ENCODE measurements at places on chromosomes 16 and 17. TPM values are rescaled to one million over a fixed set of nuclear protein-coding genes. Genes with fewer than 3 reads are reported as not detected.

Gene PLK1
- polyA plus RNA-seq: 21.2 TPM

Gene SEZ6L2
- polyA plus RNA-seq: 1.5 TPM

Gene KCNJ12
- polyA plus RNA-seq: 0.04 TPM

Gene IRX6
- not detected for polyA plus RNA-seq

Gene NGFR
- polyA plus RNA-seq: 3.1 TPM

Gene CCL11
- not detected for polyA plus RNA-seq

Gene YBX2
- 0.05 TPM for polyA plus RNA-seq

Gene ARL5C
- not detected for polyA plus RNA-seq

- H3K27me3 ChIP-seq: peaks cover 7% of the 10 kb centered on the region
- no peak overlapping the region for H3K4me3 ChIP-seq
- no peak for DNase-seq
- peaks cover 10% of the 10 kb centered on the region for H3K36me3 ChIP-seq
- H3K4me1 ChIP-seq: peaks cover 7% of the 10 kb centered on the region
- H3K27ac ChIP-seq: no peak overlapping the region
These were observed 4.0 kb downstream of the HIC1 start for GRCh38 chr17:2058586-2059546.

DNA sequence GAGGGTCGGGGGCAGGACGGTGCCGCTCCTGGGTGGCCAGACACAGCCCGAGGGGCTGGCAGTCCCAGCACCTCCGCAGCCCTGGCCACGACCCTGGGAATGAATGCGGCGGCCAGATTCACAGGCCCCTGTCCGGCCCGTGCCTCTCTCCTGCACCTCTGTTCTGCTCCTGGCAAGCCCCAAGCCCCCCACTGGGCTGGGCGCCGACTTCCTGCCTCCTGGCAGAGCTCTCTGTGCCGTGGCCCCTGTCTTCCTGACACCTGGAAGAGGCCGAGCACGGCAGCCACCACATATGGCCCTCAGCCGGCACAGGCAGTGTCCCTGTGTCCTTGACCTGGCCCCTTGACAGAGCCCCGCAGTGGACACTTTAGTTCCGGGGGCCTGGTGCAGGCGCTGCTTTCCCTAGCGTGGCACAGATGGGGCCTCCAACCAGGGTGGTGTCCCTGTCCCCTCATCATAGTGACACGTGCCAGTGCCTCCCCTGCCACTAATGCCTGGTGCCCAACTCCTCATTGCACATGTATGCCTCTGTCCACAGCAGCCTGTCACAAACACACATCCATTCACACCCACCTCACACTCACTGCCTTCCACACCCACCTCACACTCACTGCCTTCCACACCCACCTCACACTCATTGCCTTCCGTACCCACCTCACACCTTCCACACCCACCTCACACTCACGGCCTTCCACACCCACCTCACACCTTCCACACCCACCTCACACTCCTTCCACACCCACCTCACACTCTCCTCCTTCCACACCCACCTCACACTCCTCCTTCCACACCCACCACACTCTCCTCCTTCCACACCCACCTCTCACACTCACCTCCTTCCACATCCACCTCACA, 110.6 kb upstream of the PLCG2 start:
- DNase-seq: no peak
- peaks cover 37% of the 10 kb centered on the region for H3K36me3 ChIP-seq
- H3K4me1 ChIP-seq: no peaks in the 10 kb centered on the region
- H3K27me3 ChIP-seq: no peaks in the 10 kb centered on the region
- no peak overlapping the region for H3K27ac ChIP-seq
- H3K4me3 ChIP-seq: no peak overlapping the region

- no peak overlapping the region for H3K4me3 ChIP-seq
- H3K4me1 ChIP-seq: no peaks in the 10 kb centered on the region
- H3K36me3 ChIP-seq: no peaks in the 10 kb centered on the region
- DNase-seq: no peak
These were observed 26.2 kb downstream of the TEKT5 start for GRCh38 chr16:10668322-10669045.

- H3K4me1 ChIP-seq: no peaks in the 10 kb centered on the region
- H3K36me3 ChIP-seq: no peaks in the 10 kb centered on the region
- H3K27me3 ChIP-seq: no peaks in the 10 kb centered on the region
- H3K4me3 ChIP-seq: no peak overlapping the region
- H3K27ac ChIP-seq: no peak overlapping the region
- DNase-seq: no peak
These were observed 309.0 kb downstream of the CPPED1 start for GRCh38 chr16:12494661-12495060.

GRCh38 chr17:75503976-75504346, 11.4 kb downstream of the CASKIN2 start:
- peaks cover 3% of the 10 kb centered on the region for H3K4me1 ChIP-seq
- no peak overlapping the region for H3K4me3 ChIP-seq
- H3K27me3 ChIP-seq: no peaks in the 10 kb centered on the region
- peaks cover 17% of the 10 kb centered on the region for H3K36me3 ChIP-seq
- no peak for DNase-seq
